Right forelimb (tissue), 1 donor: ENCODE measurements at places on chromosomes 7 and 10.

- no peak for DNase-seq
Observed at GRCh38 chr10:98577168-98577567, 130.4 kb upstream of the HPS1 start.

- DNase-seq: no peak
Observed at GRCh38 chr7:71775648-71776047, 636.5 kb downstream of the CALN1 start.

DNA sequence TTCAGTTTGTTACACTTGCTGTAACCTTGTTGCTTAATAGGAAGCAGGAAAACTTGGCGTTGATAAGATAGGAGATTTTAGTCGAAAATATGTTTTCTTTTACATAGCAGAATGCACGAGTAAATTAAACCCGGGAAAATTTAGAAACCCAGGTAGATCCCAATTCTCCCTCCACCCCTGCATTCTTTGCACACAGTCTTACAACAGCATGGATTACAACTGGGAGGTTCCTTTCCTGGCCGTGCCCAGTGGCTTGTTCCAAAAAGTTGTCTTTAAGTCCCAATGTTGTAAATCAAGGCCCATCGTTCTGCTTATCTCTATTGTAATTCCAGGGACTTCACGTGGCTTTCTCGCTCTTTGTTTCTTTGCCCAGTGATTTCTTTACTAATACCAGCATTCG is 1.1 kb upstream of the DPY19L1 start:
- no peak for DNase-seq

DNA sequence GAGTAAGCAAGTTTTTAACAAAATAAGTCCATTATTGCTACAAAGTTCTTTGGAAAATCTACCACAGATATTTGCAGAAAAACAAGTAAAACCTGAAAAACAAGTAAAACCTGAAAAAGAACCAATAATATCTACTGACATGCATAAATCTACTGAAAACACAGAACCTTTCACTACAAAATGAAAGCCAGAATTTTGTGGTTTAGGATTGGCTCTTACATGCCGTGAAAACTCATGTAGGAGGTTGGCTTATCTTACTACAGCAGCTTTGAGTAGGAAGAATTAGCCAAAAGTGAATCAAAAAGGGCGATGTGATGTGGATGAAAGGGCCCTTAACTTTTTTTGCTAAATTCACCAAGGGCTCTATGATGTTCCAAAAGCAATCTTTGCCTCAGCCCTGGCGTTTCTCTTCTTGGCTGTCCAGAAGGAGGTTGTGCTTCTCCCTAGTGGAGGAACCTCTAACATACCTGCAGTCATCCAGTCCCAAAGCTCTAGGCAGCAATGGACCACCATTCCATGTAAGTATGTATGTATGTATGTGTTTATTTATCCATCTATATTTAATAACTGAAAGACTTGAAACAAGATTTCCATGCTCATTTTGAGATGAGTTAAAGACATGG is 93.5 kb upstream of the ZNF804B start:
- DNase-seq: no peak

- DNase-seq: no peak
Observed at GRCh38 chr10:13183625-13184024, 22.3 kb downstream of the MCM10 start.

DNA sequence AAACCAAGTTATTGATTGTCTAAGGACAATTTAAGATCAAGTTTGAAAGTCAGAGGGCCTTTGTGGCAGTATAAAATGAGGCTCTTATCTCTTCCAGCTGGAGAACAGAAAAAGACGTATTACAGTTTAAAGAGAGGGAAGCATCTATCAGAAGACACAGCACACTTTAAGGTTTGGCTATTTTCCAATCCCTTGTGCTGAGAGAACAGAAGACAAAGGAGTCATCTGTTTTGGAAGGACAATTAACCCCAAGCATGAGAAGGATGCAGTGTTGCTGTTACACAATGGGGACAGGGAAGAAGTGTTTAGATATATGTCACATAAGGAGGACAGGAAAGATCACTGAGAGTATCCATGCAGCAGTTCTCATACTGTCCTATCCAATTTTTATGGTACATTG is 1224.2 kb upstream of the SORCS1 start:
- no peak for DNase-seq

- no peak for DNase-seq
Observed at GRCh38 chr7:69893906-69894305, 295.6 kb downstream of the AUTS2 start.

DNA sequence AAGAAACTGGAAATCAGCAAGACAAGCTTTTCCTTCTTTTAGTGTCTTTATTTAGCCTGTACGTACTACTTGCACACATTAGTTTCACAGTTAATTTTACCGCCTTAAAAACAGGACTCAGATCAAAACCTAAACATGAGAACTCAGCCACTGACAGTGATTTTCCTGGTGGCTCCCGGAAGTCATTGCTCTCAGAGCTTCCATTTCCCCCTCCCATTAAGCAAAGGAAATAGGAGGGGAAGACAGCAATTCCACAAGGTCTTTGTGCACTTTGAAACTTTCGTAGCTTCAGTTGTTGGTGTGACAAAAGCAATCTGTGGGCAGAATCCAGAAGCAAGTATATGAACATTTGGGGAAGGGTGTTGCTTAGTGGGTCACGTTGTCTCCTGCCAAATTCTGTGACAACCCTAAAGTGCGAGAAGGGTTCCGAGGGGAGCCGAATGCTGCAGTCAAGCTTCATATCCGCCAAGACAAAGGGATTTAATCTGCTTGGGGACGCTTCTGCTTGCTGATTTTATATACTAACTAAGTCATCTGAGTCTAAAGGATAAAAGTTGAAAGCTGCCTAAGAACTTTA is 30.4 kb downstream of the FAM53B start:
- DNase-seq: no peak

DNA sequence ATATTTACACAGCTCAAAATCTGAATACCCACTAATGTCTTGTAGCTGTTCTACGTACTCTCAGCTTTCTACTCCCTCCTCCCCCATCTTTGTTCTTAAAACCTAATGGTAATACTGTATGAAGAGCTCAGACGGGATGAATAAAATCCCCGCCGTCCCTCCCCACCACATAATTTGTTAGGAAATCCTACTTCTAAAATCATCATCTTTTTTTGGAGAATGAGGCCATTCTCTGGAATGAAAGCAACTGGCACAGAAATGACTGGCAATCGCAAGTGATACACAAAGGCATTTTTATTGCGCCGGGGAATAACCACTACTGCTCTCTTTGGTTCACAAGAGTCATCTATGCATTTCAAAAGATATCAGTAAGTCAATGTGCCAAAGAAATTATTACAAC is 27.3 kb downstream of the SLC35B4 start:
- no peak for DNase-seq

GRCh38 chr10:43044448-43044921 is 32.4 kb upstream of the RET start:
- DNase-seq: peak; percentile 29

DNA sequence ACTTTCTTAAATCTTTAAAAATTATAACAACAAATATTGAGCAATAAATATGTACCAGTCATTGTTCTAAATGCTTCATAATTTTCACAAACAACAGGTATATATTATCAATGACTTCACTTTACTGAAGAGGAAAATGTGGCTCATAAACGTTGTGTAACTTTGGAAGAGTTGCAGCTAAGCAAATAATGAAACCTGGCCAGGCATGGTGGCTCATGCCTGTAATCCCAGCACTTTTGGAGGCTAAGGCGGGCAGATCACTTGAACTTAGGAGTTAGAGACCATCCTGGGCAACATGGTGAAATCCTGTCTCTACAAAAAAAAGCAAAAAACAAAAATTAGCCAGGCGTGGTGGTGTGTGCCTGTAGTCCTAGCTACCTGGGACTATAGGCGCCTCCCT is 71.9 kb upstream of the AMPH start:
- no peak for DNase-seq

DNA sequence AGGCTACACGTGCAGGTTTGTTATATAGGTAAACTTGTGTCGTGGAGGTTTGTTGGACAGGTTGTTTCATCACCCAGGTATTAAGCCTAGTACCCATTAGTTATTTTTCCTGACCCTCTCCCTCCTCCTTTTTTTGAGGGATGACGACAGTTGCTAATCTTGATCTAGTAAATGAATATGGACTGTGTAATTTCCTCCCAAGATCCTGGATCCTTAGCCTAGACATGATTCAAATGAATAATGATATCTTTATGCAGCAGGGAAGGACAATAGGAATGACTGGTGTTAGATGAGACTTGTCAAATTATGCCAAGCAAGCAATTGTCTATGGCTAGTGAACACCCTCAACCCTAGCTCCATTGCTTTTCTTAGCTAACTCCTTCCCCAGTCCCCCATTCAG is 156.2 kb downstream of the PLPP4 start:
- DNase-seq: no peak

- no peak for DNase-seq
Observed at GRCh38 chr10:28839600-28840007, 162.3 kb downstream of the BAMBI start.

DNA sequence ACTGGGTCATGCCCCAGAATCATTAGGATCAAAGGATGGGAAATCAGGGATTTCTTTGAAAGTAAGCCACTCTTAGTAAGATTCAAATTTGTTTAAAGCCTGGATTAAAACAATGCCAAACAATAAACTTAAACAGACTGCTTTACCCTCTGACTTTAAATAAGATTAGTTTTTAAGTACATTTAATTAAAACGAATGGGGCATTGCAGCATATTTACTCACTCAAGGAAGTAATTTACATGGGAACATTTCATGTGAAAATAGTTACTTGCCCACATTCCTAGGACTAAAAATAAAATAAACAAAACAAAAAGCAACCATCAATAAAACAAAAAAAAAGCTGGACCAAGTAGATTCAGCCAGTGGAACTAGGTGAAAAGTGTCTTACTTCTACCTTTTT is 7.8 kb downstream of the ABLIM1 start:
- DNase-seq: no peak

- no peak for DNase-seq
Observed at GRCh38 chr7:77353407-77353721, 62.8 kb downstream of the GSAP start.
